ENCODE measurements at places on chromosomes 7 and 10.

DNA sequence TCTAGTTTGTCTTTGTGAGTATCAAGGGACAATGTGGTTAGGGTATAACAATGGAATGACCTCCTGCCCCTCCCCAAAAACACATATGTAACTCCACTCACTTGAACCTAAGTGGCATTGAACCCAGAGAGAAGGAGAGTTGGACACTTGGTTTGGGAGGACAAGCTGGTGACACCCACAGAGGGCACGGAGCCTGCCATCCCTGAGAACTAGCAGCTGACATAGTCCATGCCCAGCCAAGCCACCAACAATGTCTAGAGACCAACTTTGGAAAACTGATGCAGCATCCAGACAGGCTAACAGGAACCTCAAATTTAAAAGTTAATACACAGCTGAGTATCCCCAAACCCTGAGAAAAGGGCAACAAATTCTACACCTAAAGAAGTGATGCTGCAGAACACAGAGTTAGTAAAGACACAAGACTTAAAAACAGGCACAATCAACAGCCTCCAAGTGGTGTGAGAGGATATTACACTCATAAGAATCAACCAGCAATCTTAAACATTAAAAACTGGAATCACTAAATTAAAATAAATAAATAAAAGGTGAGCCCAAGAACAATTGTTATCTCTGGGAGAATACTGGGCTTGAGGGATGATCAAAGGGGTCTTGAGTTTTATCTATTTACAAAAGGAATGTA is 27.2 kb downstream of the NUDCD3 start:
- DNase-seq, result no peak

DNA sequence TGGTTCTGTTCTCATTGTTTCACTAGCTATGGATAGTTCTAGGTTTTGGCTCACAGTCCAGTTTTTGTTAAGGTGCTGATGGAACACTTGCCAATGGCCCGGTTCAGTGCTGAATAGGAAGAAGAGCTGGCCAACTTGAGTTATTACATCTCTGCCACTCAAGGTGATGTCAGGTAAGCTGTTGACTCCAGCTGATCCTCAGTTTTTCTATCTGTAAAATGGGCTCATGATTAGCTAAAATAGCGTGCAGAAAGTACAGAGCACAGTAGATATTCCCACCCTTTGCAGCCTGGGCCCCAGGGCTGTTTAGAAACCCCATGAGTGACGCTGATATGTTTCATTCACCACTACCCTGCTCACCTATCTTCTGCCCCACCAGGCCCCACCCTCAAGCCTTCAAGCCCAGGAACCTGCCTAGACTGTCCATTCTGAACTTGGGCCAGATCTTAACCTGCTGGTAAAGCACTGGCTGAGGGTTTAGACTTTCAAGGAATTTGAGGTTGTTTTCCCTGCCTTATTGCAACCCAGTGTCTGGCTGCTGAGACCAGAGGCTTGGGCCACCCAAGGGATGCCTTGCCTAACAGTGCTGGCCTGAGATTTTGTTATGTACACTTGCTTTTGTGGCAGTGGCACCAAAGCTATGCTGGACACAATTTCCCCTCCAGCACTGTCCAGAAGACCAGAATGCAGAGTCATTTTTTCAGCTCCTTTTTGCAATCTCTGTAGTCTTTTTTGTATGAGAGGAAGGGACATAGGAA is 378.2 kb upstream of the ZMIZ1 start:
- DNase-seq, result no peak

GRCh38 chr7:101169838-101170551 is 4.6 kb upstream of the VGF start:
- peak; percentile 68 for DNase-seq

DNA sequence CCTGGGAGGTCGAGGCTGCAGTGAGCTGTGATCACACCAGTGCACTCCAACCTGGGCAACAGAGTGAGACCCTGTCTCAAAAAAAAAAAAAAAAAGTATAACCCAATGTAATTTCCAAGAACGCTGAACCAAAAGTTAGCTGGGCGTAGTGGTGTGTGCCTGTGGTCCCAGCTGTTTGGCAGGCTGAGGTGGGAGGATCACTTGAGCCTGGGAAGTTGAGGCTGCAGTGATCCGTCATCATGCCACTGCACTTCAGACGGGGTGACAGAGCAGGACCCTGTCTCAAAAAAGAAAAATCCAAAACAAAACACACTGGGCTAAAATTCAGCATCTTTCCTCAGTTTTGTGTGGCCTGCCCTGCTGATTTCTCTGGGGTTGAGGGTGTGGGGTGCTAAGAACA is 21.1 kb downstream of the HNRNPA2B1 start:
- no peak for DNase-seq

DNA sequence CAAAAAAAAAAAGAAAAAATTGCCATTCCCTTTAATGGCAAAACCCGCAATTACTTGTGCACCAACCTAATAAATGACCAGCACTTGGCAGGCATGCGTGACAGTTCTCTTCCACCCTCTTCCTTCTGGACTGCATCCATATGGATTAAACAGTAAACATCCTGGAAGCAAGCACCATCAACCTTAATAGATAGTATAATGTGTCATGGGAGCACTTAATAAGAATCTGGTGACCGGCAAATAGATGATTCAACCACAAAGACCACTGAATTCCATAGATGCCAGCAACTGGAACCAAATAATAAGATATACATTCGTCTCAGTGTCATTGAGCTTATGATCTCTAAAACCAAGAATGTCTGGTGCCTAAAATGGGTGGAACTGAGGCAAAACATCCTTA is 610.2 kb downstream of the CALN1 start:
- DNase-seq, result no peak

DNA sequence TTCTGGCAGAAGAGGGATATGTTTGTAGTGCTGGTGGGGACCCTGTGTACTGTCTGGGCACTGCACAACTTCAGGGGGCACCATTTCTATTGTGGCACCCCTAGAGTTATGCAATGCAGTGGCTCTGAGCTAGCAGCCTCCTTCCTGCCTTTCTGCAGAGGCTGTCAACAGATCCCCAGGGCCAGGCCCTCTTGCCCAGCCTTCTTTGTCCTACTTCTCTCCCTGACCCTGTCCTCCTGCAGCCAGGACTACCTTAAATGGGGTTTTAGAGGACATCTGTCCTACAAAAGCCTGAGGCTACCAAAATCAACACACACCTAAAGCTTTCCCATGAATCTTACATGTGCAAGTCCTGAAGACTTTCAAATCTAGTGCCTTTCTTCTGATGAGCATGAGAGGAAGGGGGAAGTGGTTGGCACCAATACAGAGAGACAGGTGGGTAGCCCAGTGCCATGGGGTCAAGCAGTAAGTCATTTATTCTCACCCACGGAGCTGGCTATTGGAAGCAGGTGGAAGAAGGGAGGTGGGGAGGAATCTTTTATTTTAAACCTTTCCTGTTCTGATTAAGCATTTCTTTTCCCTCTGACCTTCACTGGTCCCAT is 2.4 kb downstream of the SPOCK2 start:
- DNase-seq, result no peak

Data from body of pancreas (tissue), 4 donors.